ENCODE measurements at places on chromosomes 13 and 19.

DNA sequence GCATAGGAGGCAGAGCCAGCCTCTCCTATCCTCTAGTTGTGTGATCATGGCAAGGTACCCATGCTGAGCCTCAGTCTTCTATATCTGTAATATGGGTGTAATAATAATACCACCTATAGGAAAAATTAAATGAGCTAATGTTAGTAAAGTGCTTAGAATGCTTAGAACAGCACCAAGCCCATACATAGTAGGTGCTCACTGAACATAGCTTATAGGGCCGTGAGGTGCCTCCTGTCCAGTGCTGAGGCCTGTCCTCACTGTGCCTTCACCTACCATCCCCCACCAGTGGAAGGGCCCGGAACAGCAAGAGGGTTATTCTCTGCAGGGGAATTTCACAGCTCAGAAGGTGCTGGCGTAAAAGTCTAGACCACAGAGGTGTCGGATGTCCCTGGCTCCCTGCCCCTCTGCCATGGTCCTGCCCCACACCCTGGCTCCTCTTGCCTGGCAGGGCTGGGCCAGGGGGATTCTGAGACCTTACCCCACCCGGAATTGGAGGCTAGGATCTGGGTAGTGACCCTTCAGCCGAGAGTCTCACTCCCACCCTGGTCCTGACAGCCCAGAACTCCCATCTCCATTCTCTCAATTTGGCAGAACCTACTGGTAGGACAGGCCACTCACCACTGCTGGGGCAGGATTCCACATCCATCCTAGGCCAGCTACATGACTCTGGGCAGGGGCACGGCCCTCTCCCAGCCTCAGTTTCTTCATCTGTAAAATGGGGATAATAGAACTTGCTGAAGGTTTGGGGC is 2.2 kb upstream of the SCN1B start:
- no peak for DNase-seq

DNA sequence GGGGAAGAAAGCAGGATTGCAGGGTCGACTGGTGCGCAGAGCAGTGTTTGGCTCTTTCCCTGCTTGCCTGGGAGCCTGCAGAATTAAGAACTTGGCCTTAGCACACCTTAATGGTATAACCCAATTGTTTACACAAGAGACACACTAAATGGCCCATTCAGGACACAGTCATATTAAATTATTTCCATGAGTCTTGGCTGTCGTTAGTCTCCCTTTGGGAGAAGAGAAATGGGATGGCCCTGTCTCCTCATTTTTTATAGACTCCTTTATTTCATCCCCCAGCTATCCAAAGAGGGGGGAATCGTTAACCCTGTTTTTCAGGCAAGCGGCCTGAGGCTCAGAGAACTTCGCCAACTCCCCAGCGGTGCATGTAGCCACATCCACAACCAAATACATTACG is 282.5 kb downstream of the SUCLA2 start:
- DNase-seq = no peak

DNA sequence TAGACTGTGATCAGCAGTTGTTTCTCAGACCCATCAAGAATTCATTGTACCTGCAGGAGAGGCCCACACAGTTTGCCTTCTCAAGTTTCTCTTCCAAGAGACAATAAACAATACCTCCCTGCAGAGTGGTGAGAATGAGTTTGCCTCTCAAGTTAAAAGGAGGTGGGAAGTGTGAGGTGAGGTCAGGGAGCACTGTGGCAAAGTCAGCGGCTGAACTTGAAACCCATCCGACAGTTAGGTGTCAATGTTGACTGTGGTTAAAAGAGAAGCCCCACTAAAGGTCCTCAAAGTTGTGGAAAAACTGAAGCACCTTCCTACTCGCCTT is 72.9 kb upstream of the TSC22D1 start:
- DNase-seq = no peak

GRCh38 chr13:52345048-52345447 is 60.9 kb downstream of the THSD1 start:
- DNase-seq = no peak

DNA sequence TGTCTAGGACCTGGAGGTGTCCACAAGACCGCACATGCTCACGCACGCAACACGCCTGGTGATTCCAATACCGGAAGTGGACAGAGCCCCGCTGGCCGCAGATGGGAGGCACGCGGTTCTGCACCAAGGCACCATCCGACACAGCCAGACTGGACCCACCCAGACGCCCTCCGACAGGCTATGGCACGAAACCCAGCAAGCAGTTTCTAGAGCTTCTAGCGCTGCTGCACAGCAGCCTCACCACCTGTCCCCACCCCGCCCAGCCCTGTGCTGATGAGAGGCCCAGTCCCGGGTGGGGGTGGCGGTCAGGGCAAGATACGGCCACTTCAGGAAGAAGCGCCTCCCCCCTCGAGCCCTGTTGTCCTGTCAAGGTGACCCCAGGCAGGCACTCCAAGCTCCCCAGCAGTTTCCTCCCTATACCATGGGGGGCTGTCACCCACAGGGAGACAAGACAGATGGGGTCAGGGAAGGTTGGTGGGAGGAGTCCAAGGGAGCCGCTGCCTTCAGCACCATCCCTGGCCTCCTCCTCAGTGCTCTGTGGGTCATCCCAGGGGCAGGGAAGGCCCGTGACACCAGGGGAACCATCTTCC is 11.3 kb downstream of the LSM4 start:
- DNase-seq = no peak

DNA sequence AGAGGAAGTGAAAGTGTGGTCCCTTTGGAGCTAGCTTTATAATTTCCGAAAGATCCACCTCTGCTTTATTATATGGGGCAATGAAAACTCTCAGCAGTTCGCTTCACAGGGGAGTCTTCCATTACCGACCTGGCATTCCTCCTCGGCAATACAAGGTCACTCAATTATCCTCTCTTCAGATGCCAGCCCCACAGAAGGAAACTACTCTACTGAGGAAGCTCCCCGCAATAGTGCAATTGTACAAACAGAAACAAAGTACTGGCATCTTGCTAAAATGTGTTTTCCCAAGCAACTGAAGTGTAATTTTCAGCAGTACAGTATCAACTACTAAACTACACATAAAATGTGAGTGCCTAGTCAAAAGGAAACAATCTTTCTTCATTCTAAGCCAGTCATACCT is 702.0 kb downstream of the PCDH9 start:
- DNase-seq = no peak

GRCh38 chr19:7480222-7480969 is 8.4 kb downstream of the PEX11G start:
- DNase-seq = no peak

DNA sequence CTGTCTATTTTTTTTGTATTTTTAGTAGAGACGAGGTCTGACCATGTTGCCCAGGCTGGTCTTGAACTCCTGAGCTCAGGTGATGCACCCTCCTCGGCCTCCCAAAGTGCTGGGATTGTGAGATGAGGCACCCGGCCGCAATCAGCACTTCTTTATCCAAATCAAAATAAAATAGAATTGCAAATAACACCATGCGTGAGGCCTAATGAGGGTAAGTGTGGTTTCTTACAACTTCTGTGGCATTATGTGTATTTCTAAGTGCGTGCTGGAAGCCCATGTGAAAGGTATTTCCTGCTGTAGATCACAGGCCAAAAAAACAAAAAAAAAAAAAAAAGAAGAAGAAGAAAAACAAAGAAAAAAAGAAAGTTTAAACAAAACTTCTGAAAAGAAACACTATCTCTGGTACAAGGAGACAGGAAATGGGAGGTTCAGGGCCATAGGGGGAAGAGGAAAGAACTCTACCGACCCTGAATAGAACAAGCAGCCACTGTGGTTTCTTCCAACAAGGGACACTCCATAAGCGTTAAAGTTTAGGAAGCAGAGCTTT is 3.0 kb upstream of the GRAMD1A start:
- no peak for DNase-seq

DNA sequence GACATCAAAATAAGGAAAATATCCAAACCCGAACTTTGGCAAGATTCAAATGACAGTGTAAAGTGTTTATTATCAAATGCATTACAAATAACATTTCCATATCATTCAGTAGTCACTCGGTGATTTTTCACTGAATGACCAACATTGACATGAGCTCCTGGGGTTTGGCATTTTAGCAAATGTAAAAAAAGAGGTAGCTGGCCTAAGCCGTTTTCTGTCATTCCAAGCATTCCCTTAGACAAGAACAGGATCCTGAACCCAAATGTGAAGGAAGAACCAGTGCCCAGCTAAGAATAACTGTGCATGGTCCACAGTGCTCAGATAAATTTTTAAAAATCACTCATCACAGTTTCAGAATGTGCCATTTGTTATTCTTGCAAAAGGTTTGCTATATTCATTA is 327.9 kb downstream of the GPC6 start:
- DNase-seq = no peak

All from WERI-Rb-1 (cell line).